ENCODE measurements at places on chromosomes 2 and 18.

- no peak for DNase-seq
Observed at GRCh38 chr2:134202371-134202770, 51.5 kb upstream of the MGAT5 start.

GRCh38 chr2:4869154-4869553 lies 823.0 kb upstream of the SOX11 start:
- DNase-seq, result no peak

- no peak for DNase-seq
Observed at GRCh38 chr2:120565929-120566328, 169.7 kb upstream of the GLI2 start.

- DNase-seq, result no peak
Observed at GRCh38 chr2:145807968-145808367, 1288.0 kb upstream of the ZEB2 start.

DNA sequence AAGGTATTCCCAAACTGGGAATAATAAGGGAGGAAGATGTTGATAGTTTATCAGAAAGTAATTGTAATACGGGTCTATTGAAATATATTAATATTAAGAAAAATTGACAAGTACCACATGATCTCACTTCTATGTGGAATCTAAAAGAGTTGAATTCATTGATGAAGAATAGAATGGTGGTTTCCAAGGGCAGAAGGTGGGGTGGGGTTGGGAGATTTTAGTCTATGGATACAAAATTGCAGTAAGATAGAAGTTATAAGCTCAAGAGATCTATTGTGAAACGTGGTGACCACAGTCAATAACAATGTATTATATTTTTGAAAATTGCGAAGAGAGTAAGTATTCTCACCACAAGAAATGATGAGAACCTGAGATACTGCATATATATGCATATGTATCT lies 38.9 kb downstream of the COL3A1 start:
- no peak for DNase-seq

GRCh38 chr2:193627927-193628272 lies 1433.2 kb upstream of the TMEFF2 start:
- DNase-seq, result no peak

DNA sequence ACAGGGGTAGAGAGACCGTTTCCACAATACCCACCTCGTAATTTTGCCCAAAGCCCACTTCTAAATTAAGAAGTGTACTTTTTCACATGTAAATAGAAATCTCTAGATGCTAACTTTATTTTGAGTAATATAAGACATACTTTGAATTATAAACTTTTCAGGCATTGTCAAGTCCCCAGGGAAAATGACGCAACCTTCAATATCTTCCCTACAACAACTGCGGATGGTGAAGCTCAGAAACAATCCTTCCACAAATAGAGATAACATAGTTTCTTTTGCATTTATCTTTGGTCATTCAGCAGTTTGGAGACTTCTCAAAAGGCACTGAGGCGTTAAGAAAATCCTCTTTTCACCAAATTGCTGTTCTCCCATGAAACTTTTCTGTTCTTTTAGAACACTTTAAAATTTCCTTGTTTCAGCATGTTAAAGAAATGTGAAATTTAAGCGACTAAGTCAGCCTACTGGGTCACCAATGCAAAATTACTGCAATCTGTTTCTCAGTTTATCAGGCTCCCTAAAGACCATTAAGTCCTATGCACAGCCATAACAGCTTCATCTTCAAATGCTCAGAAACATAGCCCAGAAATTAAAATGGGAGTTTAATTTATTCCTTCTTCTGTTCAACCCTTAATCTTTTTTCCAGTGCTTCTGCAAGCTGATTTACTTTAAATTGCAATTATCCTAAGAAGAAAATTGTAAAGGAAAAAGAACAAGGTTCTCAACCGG lies 118.3 kb upstream of the DNAJC10 start:
- DNase-seq, result no peak

DNA sequence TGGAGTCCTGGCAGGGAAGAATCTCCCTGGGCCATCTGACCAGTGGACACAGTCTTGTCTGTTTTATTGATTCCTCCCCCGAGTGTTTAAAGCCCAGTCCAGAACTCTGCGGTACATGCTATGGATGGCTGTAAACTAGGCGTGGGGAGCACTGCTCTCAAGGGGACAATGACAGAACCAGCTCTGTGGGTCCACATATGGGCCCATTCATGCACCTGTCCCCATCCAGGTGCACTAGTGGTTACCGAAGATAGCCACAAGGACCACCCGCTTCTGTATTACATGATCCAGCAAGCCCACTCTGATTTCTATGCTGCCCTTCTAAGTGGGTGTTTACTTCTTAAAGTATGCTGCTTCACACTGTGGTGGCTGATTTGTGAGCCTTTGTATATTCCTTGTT lies 21.0 kb downstream of the CHST10 start:
- DNase-seq, result no peak

DNA sequence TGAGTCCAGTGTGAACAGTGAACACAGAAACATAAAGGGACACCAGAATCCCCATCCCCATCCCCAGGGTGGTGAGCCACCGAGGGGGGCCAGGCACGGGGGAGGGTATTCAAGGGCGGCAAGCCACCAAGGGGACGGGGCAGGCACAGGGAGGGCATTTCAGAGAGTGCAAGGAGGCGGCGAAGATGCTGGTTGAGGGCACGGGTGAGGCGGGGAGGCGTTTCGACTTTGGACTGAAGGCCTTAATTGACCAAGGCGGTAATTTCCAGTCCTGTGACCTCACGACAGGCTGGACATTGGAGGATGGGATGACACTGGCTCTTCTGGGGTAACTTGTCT lies 70.4 kb downstream of the ODC1 start:
- DNase-seq, result no peak

GRCh38 chr2:84441036-84441435 lies 18.0 kb downstream of the SUCLG1 start:
- DNase-seq, result no peak

DNA sequence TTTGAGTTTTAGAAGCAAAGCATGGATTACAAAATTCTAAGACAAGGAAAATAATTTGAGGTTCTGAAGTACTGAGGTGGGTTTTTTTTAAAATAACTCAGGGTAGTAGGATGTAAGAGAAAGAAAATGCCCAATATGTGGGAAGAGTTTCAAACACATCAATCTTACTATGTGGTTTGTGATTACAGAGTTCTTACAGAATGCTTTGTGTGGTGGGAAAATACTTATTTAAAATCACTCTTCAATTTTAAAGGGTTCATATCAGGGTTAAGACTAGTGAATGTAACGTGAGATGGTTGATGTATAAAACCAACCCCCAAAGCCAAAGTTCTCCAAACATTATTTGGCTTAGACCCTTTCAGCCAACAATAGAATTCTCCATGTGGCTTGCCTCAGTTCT lies 173.5 kb downstream of the UBE2E3 start:
- DNase-seq, result no peak

GRCh38 chr2:143513081-143513480 lies 383.9 kb downstream of the ARHGAP15 start:
- DNase-seq, result no peak

DNA sequence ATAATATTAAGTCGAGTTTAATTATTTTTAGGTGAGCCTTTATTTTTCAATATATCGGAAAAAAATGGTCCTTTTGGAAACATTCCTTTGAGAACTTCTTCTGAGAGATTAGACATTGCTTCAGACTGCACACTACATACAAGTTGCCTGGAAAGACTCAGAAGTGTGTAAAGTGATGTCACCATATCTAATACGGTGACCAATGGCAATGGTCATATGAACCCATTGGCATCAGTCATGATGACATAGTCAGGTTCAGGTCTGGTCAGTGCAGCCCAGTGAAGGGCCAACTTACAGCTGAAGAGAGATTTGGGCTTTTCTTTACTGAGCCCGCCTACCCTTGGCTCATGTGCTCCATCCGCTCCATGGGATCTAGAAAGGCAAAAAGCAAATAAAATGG lies 283.5 kb upstream of the EPAS1 start:
- no peak for DNase-seq

DNA sequence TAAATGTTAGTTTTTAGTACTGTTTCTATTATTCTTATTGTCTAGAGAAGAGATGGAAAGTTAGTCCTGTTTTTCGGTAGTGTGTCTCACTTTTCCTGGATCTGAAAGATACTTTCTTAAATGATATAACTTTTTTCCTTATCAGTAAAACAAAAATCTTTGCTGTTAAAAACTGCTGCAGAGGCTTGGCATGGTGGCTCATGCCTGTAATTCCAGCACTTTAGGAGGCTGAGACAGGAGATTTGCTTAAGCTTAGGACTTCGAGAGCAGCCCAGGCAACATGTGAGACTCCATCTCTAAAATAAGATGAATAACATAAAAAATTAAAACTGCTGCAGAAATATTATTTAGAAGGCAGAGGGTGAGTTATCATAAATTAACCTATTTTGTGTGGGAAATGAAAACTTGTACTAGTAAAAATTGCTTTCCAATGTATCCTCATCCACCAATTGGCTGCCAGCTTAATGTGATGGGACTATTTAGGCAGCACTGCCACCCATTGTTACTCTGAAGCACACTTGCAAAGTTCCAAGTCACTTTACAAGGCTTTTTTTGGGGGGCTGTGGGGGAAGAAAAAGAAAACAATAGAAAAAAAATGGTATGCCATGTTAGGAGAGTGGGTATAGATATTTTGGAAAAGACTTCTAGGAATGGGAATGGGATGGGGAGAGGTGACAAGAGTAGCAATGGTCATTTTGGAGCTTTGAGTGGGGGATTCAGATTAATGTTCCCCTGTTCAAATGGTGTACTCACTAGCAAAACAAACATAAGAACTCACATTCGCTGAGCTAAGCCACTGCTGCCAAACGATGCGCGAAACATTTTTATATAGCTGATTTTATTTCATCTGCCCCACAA lies 62.7 kb downstream of the MEIS1 start:
- DNase-seq, result no peak

GRCh38 chr18:61541673-61542072 lies 208.4 kb downstream of the CDH20 start:
- peak; percentile 84 for DNase-seq

GRCh38 chr2:235727891-235728799 lies 234.3 kb downstream of the AGAP1 start:
- DNase-seq, result no peak

DNA sequence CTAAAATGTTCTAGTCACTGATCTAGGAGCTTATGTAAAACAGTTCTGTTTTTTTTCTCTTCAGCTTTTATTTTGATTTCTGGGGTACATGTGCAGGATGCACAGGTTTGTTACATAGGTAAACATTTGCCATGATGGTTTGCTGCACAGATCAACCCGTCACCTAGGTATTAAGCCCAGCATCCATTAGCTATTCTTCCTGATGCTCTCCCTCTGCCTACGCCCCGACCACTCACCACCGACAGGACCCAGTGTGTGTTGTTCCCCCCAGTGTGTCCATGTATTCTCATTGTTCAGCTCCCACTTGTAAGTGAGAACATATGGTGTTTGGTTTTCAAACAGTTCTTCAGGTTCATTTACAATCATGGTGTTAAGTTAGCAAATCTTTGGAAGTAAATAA lies 84.8 kb upstream of the PROKR1 start:
- DNase-seq, result no peak

DNA sequence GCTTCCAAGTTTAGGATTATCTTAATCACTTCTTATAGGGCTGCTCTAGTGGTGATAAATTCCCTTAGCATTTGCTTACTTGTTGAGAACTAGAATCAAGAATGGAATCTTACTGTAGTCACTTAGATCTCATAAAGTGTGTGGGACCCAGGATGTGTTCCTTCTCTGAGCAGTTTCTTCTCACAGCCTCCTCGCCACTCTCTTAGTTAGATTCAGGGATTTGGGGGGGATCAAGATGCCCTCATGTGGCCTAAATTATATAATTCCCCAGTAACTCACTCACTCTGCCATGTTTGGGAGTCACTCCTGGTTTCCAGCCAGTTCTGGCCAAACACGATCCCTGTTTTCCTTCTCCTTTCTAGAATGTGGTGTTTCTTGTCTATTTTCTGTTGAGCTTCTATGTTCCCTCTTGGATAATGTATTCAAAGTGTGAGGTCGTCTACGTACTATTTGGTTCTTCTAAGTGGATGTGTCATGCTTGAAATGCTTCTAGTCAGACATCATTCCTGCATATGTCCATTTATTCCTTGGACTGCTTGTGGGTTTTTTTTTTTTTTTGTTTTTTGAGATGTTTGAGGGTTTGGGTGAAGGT lies 414.9 kb upstream of the SYT4 start:
- no peak for DNase-seq

DNA sequence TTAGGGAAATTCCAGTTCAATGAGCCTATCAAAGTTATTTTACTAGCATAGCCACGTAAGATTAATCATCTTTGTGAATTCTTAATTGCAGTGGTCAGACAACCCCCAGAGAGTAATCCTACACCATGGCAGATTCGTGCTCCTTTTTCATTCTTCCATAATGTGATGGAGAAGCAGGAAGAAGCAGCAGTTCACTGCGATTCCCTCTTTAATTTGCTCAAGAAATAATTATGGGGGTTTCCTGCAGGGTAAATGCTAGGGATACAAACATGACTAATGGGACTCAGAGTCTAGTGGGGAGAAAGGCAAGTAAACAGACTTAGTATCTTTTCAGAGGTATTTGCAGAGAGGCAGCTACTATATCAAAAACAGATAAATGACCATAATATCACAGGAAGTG lies 175.8 kb upstream of the HNRNPA3 start:
- DNase-seq, result no peak

- DNase-seq, result no peak
Observed at GRCh38 chr18:32276906-32277305, 87.1 kb downstream of the MEP1B start.

- no peak for DNase-seq
Observed at GRCh38 chr18:40553029-40553428, 1402.0 kb upstream of the PIK3C3 start.

DNA sequence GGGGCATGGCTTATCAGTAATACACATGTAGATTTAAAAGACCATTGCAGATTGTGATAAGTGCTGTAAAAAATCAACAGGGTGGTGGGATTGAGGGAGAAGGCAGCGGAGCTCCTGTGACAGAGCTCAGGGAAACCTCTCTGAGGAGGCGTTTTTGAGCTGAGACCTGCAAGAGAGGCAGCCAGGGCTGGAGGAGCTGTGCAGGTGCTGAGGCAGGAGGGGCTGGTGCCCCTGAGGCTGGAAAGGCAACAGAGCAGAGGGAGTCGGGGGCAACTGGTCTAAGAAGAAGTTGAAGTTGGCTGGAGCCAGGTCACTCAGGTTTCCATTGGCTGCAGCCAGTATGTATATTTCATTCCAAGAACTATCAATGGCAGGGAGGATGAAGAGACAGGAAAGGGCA lies 47.6 kb downstream of the KLHL29 start:
- DNase-seq, result no peak

- no peak for DNase-seq
Observed at GRCh38 chr2:145029081-145029480, 509.2 kb upstream of the ZEB2 start.

GRCh38 chr2:212337486-212338343 lies 200.9 kb downstream of the ERBB4 start:
- no peak for DNase-seq

GRCh38 chr2:161004379-161004778 lies 155.8 kb upstream of the TANK start:
- no peak for DNase-seq

GRCh38 chr18:35454803-35455202 lies 43.0 kb downstream of the INO80C start:
- no peak for DNase-seq

- DNase-seq, result no peak
Observed at GRCh38 chr2:142065700-142066099, 65.1 kb downstream of the LRP1B start.

GRCh38 chr2:9973690-9974089 lies 22.2 kb downstream of the GRHL1 start:
- DNase-seq, result no peak

Data from epithelial cell of prostate (primary cell).